ENCODE measurements at places on chromosomes 5 and 9.

GRCh38 chr5:16600397-16600796 is 16.4 kb downstream of the RETREG1 start:
- no peak for DNase-seq

- peak; percentile 10 for DNase-seq
These were observed 39.6 kb upstream of the FRRS1L start for GRCh38 chr9:109206670-109207069.

DNA sequence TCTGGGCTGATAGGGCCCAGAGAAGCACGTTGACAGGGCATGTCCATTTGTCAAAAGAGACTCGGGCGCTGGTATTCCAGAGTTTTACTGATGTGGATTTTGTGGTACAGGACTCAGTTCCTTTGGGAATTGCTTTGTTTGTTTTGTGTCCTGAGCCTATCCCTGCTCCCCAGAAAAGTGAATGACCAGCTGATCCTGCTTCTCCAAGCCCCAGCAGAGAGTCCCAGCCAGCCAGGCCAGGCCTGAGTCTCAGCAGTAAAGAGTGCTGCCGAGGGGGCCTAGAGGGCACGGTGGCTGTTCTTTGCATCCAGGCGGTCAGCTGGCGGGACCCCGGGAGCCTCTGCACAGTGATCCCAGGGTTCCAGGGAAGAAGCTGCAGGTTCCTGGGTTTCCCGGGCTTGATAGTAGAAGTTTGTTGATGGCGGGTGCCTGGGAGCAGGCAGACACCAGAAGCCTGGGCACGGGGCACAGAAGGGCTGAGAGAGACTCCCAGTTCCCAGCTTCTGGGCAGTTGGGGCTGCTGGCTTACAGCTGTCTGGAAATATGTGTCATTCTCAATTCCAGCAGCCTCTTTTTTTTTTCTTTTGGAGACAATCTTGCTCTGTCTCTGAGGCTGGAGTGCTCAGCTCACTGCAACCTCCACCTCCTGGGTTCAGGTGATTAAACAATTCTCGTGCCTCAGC is 8.7 kb downstream of the PRDM12 start:
- DNase-seq, result no peak

DNA sequence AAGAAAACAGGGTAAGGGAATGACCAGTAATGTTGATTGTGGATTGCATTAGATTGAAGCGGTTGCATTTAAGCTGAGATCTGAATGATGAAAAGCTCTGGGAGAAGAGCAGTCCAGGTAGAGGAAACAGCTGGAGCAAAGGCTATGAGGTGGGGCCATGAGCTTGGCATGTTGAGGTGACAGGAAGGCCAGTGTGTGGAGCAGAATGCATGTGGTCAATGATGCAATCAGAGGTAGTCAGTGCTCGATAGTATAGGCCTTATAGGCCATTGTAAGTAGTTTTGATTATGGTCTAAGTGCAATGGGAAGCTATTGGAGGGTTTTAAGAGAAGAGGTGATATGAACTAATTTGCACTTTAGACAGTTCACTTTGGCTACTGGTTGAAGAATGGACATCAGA is 270.4 kb downstream of the ARHGAP26 start:
- DNase-seq, result peak; percentile 37

DNA sequence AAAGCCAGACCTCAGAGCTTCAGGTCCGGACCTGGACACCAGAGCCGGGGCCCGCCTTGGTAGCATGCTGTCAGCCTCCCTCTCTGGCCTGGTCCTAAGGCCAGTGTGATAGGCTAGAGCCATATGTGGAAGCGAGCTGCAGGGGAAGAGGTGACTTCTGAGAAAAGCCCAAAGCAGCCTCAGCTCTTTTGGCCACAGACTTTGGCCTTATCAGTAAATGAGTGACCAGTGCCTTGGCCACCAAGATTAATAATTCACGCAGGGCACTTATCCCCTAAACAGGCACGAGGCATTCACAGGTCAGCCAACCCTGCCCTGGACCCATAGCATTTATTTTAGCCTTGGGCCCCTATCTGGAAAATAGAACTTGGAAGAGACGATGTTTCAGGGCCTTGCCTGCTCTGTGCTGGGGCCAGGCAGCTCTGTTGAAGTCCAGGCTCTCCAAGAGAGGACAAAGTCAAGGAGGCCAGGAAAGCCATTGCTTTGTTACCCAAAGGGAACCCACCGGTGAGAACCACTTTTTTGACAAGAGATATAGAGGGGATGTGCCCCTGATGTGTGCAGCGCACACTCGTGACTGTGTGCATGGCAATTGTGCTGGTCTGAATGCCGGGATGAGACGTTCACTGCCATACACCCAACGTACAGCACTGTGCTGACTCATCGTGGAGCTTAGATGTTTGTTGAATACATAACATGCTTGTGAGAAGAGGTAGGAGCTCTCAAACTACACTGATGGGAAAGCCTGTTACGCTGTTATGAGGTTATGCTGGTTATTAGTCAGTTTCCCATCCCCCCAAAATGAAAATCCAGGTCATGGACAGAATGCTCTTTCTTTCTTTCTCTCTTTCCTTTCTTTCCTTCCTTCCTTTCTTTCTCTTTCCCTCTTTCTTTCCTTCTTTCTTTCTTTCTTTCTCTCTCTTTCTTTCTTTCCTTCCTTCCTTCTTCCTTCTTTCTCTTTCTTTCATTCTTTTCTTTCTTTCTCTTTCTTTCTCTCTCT is 5.0 kb upstream of the SLC34A1 start:
- DNase-seq, result peak; percentile 60

DNA sequence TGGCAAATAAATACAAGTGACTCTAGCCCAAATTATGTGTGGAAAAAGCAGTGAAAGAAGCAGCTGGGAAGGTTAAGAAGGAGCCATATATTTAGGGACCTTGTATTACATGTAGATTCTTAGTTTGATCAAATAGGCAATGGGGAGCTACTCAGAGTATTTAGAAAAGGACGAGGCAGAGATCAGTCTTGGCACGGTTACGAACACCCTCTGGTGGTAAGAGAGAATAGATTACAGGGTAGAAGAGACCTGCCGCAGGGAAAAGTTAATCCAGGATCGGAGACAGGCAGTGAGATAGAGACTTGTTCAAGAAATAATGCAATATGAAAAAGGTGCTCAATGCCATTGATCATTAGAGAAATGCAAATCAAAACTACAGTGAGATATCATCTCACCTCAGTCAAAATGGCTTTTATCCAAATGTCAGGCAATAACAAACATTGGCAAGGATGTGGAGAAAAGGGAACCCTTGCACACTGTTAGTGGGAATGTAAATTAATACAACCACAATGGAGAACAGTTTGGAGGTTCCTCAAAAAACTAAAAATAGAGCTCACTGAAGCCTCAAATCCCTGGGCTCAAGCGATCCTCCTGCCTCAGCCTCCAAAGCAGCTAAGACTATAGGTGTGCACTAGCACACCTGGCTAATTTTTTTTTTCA is 12.0 kb downstream of the INIP start:
- peak; percentile 23 for DNase-seq

DNA sequence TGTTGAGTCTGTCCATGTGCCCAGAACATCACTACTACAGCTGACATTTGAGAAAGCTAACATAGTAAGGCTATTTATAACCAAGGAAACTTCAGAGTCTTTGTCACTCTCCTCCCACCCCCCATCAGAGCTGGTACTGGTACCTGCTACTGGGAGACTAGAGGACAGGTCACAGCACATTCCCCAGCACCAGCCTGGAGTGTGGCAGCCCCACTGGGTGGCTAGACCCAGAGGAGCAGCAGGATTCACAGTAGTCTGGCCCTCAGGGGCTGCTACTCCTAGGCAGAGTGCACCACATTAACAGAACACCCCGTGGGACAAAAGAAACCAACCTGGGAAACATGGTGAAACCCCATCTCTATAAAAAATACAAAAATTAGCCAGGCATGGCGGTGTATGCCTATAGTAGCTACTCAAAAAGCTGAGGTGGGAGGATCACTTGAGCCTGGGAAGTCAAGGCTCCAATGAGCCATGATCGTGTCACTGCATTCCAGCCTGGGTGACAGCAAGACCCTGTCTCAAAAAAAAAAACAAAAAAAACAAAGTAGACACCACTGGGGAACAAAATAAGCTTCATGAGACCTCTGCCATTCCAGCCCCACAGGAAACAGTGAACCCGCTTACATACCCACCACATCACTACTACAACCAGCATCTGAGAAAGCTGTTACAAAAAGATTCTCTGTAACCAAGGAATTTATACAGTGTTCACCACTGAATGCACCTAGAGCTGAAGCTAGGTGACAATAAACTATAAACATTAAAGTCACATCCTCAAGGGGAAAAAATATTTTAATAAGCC is 26.3 kb upstream of the PTGER4 start:
- no peak for DNase-seq

DNA sequence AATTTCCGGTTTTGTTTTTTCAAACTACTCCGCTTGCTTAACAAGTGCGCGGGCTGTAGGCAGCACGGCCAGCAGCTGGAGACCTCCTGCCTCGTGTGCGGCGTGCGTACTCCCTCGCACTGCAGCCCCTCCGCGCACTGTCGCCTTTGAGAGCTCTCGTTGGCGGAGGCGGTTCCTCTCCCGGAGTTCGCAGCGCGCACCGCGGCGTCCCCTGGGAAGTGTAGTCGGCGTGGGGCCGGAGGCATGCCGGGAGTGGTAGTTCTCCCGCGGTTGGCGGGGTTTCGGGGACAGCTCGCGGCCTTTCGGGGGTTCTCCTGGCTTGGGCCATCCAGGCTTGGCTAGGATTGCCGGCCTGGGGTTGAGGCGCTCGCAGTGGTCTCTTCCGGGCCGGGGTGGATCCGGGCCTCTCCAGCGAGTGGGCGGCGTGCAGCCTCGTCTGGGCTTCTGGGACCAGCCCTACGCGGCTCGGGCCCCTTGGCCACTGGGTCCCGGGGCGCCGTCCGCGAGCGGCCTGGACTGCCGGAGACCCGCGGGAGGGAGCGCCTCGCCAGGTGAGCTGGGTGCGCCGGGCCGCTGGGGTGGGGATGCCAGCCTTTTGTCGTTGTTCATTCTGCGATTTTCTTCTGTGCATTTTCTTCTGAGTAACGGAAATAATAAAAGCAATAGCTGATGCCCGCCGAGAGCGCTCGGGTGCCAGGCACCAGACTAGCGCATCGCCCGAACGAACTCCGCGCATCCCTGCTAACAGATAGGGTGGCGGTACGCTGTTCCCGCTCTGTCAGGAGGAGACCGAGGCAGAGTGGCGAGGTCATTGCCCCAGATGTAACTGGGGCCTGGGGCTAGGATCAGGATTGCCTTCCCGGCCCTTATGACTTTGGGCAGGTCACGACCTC is at the start of gene ZNF354C:
Gene ZNF354C, plus strand, starts transcription at position 258 of the 893 bp plus-strand sequence. CDS start 1,696 bp downstream, outside the sequence.
- no peak for DNase-seq

DNA sequence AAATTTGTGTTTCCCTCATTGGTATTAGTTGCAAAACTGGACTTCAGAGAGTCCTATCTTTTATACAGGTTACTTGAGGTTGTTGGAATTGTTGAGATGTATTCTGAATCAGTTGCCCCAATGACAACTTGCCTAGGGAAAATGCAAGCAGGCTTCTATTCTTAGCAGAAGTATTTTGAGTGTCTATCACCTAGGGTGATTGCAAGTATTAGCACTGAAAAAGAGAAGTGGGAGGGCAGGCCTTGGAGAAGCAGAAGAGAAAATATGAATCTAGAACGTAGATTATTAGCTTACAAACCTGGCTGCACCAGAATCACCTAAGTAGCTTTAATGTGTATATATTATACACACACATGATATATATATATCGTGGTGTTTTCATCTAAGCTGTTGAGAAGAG is 43.2 kb downstream of the ADAMTS12 start:
- no peak for DNase-seq

- no peak for DNase-seq
These were observed 1.5 kb downstream of the NFIL3 start for GRCh38 chr9:91421971-91422757.

DNA sequence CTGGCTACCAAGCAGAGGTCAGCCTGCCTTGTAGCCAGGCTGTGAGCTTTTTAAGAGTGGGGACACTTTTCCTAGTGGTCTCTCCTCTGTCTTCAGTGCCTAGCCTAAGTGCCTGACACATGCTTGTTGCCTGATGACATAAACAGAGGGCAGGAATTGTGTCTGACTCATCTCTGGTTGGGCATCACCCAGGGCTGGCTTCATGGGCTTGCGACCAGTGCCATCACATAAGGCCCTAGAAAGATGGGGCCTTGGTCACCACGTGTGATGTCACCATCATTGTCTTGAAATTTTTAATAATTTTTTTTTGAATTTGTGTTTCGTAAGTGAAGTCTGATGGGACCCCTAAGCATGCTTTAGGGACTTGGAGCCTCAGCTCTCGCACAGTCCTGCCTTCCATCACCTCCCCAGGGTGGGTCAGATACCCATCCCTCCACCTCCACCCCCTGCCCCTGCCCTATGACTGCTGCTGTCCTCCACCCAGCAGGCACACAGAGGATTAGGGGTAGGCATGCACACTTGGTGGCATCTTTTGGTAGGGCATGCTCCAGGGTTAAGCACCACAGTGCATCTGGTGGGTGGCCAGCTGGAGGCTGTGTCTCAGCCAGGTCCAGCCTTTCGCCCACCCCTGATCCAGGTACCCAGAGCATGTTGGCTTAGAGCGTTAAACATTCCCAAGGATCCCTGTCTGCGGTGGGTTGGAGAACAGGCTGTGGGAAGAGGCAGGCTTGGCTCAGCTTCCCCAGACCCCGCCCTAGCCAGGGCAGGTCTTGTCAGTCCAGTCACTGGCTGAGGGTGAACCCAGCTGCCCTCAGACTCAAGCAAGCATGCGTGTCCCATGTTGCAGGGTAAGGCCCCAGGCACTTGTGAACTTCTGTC is 80.1 kb upstream of the SH3PXD2B start:
- DNase-seq, result no peak

DNA sequence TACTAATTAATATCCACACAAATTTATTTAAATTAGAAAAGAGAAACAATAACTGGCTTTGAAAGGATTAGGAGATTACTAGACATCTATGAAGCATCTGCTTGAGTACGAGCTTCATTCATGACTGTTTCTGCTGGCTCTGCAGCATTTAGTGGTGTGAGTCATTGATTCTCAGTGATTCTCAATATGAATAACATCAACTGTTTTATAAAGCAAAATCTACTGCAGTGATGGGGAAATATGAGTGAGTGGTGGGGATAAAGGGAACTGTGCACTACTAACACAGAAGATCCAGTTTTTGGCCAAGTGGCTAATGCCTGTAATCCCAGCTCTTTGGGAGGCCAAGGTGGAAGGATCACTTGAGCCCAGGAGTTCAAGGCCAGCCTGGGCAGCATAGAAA is 8.4 kb downstream of the FNBP1 start:
- DNase-seq, result peak; percentile 37

DNA sequence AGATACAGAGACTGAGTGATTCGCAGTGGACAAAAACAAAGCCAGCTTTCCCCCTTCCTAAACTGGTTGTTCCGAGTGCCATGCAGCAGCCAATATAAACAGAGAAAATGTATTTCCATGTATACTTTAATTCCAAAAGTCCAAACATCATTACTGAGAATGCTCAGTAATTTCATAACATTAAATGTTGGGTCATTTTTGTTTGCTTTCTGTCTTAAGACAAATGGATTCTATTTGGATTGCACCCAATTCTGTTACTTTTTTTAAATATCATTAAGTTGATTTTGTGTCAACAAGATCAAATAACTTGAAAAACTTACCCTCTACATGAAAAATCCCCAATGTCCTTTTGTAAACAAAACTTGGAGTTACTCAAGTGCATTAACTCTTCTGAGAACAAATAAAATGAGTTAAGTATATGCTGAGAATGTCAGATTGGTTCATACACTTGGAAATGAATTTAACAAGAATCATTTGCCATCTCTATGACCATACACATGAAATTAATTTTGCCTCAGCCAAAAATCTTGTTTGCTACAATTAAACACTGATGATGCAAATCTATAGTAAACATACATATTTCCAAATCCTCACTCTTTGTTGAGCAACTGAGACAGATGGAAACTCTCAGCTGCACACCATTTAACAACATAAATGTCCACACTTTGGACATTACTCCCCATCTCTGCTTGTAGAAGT is 19.4 kb downstream of the LURAP1L start:
- DNase-seq, result no peak

Data from NB4 (cell line).